Placental epithelial cell (primary cell): ENCODE measurements at places on chromosomes 5 and 9. TPM values are rescaled to one million over a fixed set of nuclear protein-coding genes. Genes with fewer than 3 reads are reported as not detected.

The DOCK2 gene
- 1.2 TPM in 1 of 2 replicates, not detected in the other for total RNA-seq

The TEK gene
- 2.4 and 3.9 TPM in 2 replicates for total RNA-seq

The TMEM252 gene
- not detected in 2 replicates for total RNA-seq

The CDC25C gene
- 2.4 and 4.1 TPM in 2 replicates for total RNA-seq

The TTC23L gene
- total RNA-seq, result 0.43 and 1.2 TPM in 2 replicates

The GARNL3 gene
- total RNA-seq, result 6.2 and 18.5 TPM in 2 replicates

The PCDHB9 gene
- total RNA-seq, result 0.54 TPM in 1 of 2 replicates, not detected in the other

The GABRP gene
- total RNA-seq, result 1,966 and 2,414 TPM in 2 replicates

The GABRA1 gene
- total RNA-seq, result not detected in 2 replicates

The CCDC192 gene
- 0.39 TPM in 1 of 2 replicates, not detected in the other for total RNA-seq

The TSPAN17 gene
- total RNA-seq, result 23.2 and 47.9 TPM in 2 replicates

The COL23A1 gene
- total RNA-seq, result not detected in 2 replicates

The SHOC1 gene
- total RNA-seq, result not detected in 2 replicates

The POU4F3 gene
- total RNA-seq, result 0.22 TPM in 1 of 2 replicates, not detected in the other
